ENCODE measurements at places on chromosomes 5 and 9. TPM values are rescaled to one million over a fixed set of nuclear protein-coding genes. Genes with fewer than 3 reads are reported as not detected.

- H3K36me3 ChIP-seq: peaks cover 43% of the 10 kb centered on the region
- no peaks in the 10 kb centered on the region for H3K27me3 ChIP-seq
- no peaks in the 10 kb centered on the region for H3K4me1 ChIP-seq
- no peak overlapping the region for H3K27ac ChIP-seq
- no peak overlapping the region for H3K4me3 ChIP-seq
These were observed 57.9 kb downstream of the MCCC2 start for GRCh38 chr5:71645030-71645429.

HTR4 gene
- total RNA-seq: not detected

ARID3C gene
- 0.69 TPM for total RNA-seq

BTNL3 gene
- total RNA-seq: not detected

- peak overlapping the region; percentile 68 for H3K27ac ChIP-seq
- no peak overlapping the region for H3K4me3 ChIP-seq
- peaks cover 58% of the 10 kb centered on the region for H3K4me1 ChIP-seq
- no peaks in the 10 kb centered on the region for H3K27me3 ChIP-seq
- H3K36me3 ChIP-seq: peaks cover 15% of the 10 kb centered on the region
- no peak for DNase-seq
These were observed 30.2 kb downstream of the MAML1 start for GRCh38 chr5:179762781-179763176.

GRCh38 chr5:8613078-8613685, 744.2 kb downstream of the MTRR start:
- no peaks in the 10 kb centered on the region for H3K27me3 ChIP-seq
- DNase-seq: no peak
- H3K4me3 ChIP-seq: no peak overlapping the region
- H3K27ac ChIP-seq: no peak overlapping the region
- H3K36me3 ChIP-seq: no peaks in the 10 kb centered on the region

GRCh38 chr9:33852216-33852826, 35.4 kb downstream of the UBE2R2 start:
- H3K27me3 ChIP-seq: no peaks in the 10 kb centered on the region
- H3K27ac ChIP-seq: no peak overlapping the region
- peak; percentile 52 for DNase-seq
- H3K4me1 ChIP-seq: peaks cover 35% of the 10 kb centered on the region
- no peak overlapping the region for H3K4me3 ChIP-seq
- peaks cover 10% of the 10 kb centered on the region for H3K36me3 ChIP-seq

- no peaks in the 10 kb centered on the region for H3K27me3 ChIP-seq
- H3K4me1 ChIP-seq: peaks cover 91% of the 10 kb centered on the region
- DNase-seq: no peak
These were observed 16.3 kb downstream of the AKNA start for GRCh38 chr9:114371343-114371944.

- no peak for DNase-seq
- no peak overlapping the region for H3K4me3 ChIP-seq
- H3K4me1 ChIP-seq: no peaks in the 10 kb centered on the region
- H3K36me3 ChIP-seq: no peaks in the 10 kb centered on the region
- no peak overlapping the region for H3K27ac ChIP-seq
These were observed 145.7 kb upstream of the SMIM23 start for GRCh38 chr5:171639966-171640365.
